ENCODE measurements at places on chromosomes 2 and 18. TPM values are rescaled to one million over a fixed set of nuclear protein-coding genes. Genes with fewer than 3 reads are reported as not detected.

NGEF gene
- total RNA-seq = 0.24 TPM

CFAP210 gene
- not detected for total RNA-seq

DPP10 gene
- 0.13 TPM for total RNA-seq

SH3RF3 gene
- total RNA-seq = 11.2 TPM

ZC3H8 gene
- total RNA-seq = 9.6 TPM

IL36RN gene
- not detected for total RNA-seq

GCG gene
- total RNA-seq = not detected

TLX2 gene
- not detected for total RNA-seq

TCF7L1 gene
- 6.0 TPM for total RNA-seq

MEP1B gene
- total RNA-seq = 0.13 TPM

ABCG5 gene
- total RNA-seq = not detected

ATP6V1C2 gene
- total RNA-seq = 0.24 TPM

PRKAG3 gene
- 0.13 TPM for total RNA-seq

RAB10 gene
- 79.4 TPM for total RNA-seq

DNAH6 gene
- total RNA-seq = 0.22 TPM
